Effector CD4-positive, alpha-beta T cell (primary cell): ENCODE measurements at places on chromosomes 2 and 18.

DNA sequence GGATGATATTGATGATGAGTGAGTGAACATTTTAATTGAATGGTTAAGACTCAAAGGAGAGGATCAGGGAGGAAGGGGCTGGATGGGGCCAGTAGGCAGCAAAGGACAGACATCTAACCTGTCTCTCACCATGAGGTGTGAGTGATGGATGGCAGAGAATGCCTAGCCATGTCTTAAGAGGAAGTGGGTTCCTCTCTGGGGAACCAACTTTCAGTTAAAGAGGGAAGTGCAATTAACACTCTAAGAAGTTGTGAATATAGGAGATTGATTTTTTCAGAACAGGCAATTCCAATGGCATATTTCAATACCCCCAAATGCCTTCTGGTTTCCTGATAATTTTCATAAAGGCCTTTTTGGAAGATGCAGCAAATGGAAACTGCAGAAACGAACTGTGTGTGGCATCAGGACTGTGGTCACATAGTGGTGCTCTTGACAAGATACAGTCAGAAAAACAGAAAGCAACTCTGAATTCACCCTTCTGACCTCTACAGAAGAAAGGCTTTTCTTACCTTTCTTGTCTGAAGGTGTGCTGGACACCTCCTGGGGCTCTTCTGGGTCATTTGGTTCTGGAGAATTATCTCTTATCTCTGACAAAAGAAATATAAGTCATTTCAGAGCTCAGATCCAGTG, 10.2 kb downstream of the SP110 start:
- no peak for DNase-seq

- DNase-seq = no peak
Observed at GRCh38 chr2:167706800-167707199, 540.6 kb downstream of the STK39 start.

DNA sequence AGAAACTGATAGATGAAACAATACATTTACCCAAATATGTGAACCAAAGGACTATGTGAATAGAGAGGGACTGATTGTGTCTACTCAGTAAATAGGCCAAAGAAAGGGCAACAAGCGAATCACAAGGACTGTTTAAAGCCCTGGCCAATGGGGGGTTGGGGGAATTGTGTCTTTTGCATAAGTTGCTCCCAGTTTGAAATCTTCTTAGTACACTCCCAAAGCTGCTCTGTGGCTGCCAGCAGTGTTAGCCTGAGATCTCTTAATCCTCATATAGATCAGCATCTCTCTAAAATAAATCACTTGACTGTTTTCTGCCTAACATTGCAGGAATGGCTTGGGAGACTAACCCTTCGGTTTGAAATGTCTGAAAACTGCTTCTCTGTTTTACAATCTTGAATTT, 236.4 kb downstream of the PLCL1 start:
- no peak for DNase-seq

DNA sequence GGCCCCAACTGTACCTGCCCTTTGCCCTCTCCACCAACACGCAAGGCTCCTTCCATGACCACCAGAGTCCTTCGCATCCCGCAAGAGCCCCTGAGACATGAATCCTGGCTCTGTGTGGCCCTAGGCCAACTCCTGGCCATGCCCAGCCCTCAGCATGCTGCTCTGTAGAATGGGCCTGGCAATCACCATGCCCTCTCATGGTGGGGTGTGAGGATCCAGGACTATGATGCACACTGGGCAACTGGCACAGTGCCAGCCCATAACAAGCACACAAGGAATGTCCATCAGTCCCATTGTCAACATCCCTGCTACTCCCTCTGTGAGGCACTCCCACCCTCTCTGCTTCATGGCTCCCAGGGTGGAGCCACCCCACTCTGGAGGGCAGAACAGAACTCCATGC, 44.7 kb downstream of the FER1L5 start:
- DNase-seq = no peak

DNA sequence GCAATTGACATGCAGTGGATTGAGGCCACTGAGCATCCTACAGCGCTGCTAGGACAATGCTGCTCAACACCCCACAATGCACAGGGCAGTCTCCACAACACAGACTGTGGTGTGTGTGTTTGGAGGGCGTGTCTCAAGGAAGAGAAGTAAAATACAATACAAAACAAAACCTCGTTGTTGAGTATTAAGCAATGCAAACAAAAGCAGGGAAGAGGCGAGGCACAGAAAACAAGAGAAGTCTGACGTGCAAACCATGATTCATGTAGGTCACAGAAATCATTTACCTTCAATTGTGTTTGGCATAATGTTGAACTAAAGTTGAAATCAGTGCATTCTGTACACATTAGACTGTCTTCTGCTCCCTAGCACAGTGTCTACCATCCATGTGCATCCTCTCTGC, 260.9 kb downstream of the PHLPP1 start:
- no peak for DNase-seq

DNA sequence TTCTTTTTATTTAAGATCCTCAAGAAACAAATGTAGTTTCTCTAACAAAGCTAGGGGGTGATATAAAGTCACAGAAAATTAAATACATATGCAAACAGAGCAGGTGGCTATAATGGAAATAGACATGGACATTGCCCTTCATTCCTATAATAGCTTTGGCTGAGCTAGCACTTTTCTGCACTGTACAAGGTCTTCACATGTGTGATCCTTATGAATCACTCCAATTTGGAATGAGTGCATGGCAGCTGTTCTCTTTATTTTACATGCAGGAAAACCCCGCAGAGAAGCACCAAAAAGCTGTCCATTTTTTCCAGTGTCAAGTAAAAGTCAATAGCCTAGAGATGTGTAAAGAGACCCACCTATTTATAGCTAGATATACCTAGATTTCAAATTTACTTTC, 747.4 kb upstream of the SLC8A1 start:
- no peak for DNase-seq

- no peak for DNase-seq
Observed at GRCh38 chr2:980176-980575, 29.5 kb downstream of the SNTG2 start.

DNA sequence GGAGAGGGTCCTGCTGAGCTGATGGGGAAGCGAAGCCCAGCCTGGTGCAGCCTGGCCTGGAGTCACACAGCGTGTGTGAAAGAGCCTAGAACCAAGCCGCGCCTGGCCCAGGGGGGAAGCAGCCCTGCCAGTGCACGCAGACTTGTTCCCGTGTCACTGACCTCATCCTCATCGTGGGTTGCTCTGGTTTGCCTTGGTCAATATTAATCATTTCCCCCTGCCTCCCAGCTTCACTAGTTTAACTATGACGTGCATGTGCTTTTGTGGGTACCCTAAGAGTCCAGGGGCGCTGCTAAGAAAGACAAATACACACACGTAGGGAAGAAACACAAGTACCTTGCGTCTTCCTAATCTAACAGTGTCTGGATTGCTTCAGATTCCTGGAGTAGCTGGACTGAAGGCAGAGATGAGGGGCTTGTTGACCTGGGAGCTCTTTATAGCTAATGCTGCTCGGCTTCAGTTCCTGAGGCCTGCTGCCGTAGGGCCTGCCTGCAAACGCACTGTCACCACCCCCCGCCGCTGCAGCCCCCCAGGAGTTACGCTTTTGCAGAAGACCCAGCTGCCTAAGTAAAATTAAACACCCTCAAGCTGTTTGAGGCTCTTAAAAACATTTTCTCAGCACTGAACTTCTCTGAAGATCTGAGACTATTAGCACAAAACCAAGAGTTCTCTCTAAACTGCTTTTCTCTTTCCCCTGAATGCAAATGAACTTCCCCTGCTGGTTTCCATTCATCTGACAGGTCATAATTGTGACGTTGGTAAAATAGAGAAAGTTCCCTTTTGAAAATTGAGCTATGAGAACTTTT, 159.2 kb downstream of the FAM210A start:
- DNase-seq = no peak

DNA sequence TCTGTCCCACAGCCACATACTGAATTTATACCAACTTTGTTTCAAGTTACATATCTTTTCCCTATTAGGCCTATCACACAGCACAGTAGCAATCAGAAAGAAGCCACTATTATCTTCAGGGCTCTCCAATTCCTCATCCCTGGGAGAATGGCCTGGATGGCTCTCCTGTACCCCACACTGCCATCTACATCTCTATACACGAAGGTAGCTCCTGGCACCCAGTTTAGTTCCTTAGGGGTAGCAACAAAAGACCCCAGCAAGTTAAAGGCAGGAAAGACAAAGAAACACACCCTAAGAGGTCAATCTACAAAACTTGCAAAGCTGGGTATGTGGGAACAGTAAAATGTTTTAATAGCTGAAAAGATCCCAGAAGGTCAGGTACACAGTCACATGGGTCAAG, 39.9 kb downstream of the PAIP2B start:
- DNase-seq = no peak

DNA sequence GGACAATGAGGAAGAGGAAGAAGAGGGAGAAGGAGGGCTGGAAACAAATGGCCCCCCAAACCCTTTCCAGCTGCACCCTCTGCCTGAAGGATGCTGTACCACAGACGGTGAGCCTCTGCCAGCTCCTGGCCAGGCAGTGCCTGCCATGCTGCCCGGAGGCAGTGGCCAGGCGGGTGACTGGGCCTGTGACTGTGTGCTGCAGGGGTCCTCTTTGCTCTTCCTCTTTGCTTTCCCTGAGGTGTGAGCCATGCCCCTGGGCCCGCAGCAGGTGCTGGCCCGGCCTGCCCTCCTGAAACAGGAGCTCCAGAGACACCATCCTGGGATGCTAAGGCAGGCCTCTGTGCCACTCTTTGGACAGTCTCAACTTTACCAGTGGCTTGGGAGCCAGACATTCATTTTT, 28.6 kb downstream of the GREB1 start:
- DNase-seq = no peak

- no peak for DNase-seq
Observed at GRCh38 chr2:149731079-149731478, 143.5 kb upstream of the MMADHC start.

- DNase-seq = no peak
Observed at GRCh38 chr18:70037431-70038061, 89.9 kb upstream of the CD226 start.

- DNase-seq = peak; percentile 36
Observed at GRCh38 chr2:205766779-205767359, 84.6 kb downstream of the NRP2 start.

DNA sequence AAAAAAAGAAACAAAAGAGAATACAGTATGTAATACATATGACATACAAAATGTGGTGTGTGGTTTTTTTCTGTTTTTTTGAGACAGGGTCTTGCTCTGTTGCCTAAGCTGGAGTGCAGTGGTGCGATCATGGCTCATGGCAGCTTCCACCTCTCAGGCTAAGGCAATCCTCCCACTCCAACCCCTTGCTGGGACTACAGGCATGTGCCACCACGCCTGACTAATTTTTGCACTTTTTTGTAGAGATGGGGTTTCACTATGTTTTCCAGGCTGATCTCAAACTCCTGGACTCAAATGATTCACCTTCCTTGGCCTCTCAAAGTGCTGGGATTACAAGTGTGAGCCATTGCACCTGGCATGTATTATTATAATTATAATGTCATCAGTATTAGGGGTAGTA, 38.9 kb downstream of the DHX57 start:
- DNase-seq = no peak

GRCh38 chr2:29519338-29519925, 402.0 kb downstream of the ALK start:
- no peak for DNase-seq

GRCh38 chr2:126368758-126369157, 287.2 kb upstream of the GYPC start:
- no peak for DNase-seq

- no peak for DNase-seq
Observed at GRCh38 chr2:137155356-137156104, 390.2 kb downstream of the THSD7B start.

- no peak for DNase-seq
Observed at GRCh38 chr2:190069936-190070696, 7.6 kb upstream of the MSTN start.

GRCh38 chr2:237253046-237253702, 160.8 kb downstream of the COL6A3 start:
- DNase-seq = no peak
